ENCODE measurements at places on chromosomes 7 and 10. TPM values are rescaled to one million over a fixed set of nuclear protein-coding genes. Genes with fewer than 3 reads are reported as not detected.

The MMD2 gene
- total RNA-seq: not detected

The TUBB8 gene
- total RNA-seq: not detected

The SPDYE8 gene
- total RNA-seq: not detected

The TSPAN33 gene
- total RNA-seq: 22.7 TPM

The KIAA1217 gene
- total RNA-seq: 6.9 TPM
